Left renal pelvis (tissue), 4 donors: ENCODE measurements at places on chromosomes 13 and 19.

- no peak for DNase-seq
Observed at GRCh38 chr13:22198641-22199217, 527.9 kb downstream of the FGF9 start.

DNA sequence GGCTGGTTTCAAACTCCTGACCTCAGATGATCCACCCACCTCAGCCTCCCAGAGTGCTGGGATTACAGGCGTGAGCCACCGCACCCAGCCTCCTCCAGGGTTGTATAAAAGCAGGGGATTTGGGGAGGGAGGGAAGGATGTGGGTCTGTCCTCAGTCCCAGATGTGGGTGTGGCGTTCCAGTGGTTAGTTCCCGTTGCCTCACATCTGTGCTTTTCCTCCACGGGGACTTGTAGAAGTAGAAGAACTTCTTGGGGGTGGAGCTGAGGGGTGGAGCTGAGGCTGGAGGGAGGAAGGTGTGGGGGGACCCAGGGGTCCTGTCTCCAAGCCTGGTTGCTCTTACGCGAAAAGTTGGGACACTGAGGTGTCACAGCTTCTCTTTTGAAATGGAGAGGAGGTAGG is 514 bp upstream of the MCEMP1 start:
- no peak for DNase-seq

GRCh38 chr19:5345895-5346386 is 5.3 kb upstream of the PTPRS start:
- no peak for DNase-seq

- no peak for DNase-seq
Observed at GRCh38 chr19:2474232-2475017, 1.5 kb upstream of the GADD45B start.

DNA sequence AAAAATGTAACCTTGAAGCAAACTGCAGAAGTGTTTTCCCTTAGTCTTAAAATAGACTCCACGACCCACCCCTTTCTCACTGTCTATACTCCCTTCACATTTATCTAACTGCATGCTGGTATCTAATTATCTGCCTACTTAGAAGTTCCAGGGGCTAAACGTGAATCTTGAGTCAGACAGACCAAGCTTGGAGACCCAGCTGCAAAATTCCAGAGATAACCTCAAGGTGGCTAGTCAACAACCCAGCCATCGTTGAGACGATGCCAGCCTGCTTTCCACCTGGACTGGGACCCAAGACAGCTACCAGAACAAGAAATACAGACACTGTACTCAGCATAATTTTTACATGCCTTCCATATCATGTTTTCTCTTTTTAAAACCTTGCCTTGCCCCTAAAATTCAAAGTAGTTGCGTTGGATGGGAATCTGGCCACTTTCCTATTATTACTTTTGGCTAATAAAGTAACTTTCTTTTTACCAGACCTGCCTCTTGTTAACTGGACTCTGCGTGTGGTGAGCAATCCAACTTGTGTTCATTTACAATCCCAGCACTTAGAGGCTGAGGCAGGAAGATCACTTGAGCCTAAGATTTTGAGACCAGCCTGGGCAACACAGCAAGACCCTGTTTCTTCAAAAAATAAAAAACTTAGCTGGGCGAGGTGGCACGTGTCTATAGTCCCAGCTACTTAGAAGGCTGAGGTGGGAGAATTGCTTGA is 82.3 kb downstream of the CDADC1 start:
- no peak for DNase-seq

- DNase-seq: peak; percentile 42
Observed at GRCh38 chr19:20278342-20278741, 111.3 kb downstream of the ZNF486 start.
